Stimulated activated CD4-positive, alpha-beta T cell treated with anti-CD3 and anti-CD28 coated beads, Interleukin-15, amount 100 ng/mL, for 1 hour (primary cell): ENCODE measurements at places on chromosomes 5 and 9.

DNA sequence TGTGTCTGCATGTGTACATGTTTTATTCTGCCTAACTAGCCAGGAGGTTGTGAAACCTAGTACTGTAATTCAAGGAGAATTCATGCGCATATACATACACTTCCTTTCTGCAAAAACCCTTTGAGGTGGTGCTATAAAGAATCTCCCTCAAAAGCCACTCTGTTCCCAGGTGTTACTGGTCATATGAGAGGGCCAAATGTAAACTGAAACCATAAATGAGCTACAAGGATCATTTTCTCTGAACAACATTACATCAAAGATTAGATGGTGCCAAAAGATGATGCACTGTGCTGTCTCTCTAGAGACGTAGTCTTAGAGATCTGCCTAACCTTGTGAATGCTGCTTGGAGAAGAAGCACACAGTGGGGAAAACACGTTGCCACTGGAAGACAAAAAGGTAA lies 15.7 kb downstream of the NREP start:
- DNase-seq: no peak

DNA sequence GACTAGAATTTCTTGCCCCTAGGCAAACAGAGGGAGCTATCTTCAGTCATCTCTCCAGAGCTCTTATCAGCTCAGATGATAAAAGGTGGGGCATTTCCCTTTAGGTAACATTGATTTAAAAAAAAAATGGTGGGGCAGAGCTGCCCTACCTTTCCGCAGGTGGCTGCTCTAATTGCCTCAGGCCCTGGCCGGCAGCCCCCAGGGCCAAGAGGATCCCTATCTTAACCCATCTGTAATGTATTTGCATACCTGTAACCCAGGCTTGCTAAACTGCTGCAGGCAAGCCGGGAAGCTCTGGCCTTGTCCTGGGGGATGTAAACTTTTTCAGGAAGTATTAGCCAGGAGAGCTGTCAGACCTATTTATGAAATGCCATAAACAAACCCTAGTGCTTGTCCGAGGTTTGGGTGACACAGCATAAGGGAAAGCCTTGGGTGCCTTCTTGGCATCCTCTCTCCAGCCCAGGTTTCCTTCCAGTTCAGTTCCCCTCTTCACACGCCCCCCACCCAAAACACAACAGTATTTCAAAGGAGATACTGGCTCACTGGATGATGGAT lies 20.9 kb upstream of the ZSWIM6 start:
- DNase-seq: no peak

DNA sequence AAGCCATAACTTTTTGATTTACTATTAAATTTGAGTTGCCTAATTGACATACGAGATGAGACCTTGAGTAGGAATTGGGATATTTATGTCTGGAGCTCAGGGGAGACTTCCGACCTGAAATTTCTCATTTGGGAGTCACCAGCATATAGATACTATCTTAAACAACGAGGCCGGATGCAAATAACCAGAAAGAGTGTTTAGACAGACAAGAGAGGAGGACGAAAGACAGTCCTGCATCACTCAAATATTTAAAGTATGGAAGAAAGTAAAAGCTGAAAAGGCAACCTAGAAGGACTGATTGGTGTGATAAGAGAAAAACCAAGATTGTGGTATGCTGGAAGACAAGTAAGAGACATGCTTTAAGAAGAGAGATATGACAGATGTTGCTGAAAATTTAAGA lies 675.0 kb upstream of the NUDT12 start:
- DNase-seq: no peak

- no peak for DNase-seq
Measured at GRCh38 chr9:133558191-133559126, 24.0 kb downstream of the ADAMTSL2 start.

- no peak for DNase-seq
Measured at GRCh38 chr5:145824040-145824439, 11.1 kb downstream of the PRELID2 start.

GRCh38 chr9:86328156-86328555 lies 26.1 kb downstream of the TUT7 start:
- DNase-seq: no peak

- no peak for DNase-seq
Measured at GRCh38 chr5:133821311-133821741, 147.1 kb downstream of the C5orf15 start.

- DNase-seq: no peak
Measured at GRCh38 chr9:33813712-33814641, 3.0 kb upstream of the UBE2R2 start.

DNA sequence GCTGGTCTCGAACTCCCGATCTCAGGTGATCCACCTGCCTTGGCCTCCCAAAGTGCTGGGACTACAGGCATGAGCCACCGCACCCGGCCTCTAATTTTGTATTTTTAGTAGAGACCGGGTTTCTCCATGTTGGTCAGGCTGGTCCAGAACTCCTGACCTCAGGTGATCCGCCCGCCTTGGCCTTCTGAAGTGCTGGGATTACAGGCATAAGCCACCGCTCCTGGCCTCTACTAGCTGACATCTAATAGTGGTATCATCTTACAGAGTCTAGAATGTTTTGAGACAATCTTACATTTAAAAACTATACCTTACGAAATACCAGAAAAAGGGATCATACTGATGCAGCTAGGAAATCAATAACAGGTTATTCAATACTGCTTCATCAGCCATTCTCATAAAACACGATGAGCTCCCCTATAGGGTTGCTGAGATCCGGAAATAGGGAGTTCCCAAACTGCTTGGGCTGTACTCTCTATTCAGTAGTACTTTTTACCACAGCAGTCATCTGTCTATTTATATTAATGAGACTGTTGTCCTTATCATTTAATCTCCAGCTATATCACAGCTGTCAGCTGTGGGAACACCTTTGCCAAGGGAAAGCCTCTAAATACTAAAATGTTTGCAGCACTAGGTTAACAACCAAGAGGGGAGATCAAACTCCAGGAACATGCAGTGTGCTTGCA lies 8.1 kb upstream of the UBE2D2 start:
- DNase-seq: no peak

- DNase-seq: no peak
Measured at GRCh38 chr9:121217609-121218292, 16.1 kb upstream of the RAB14 start.

GRCh38 chr5:67178966-67179365 lies 17.6 kb downstream of the CD180 start:
- DNase-seq: no peak

DNA sequence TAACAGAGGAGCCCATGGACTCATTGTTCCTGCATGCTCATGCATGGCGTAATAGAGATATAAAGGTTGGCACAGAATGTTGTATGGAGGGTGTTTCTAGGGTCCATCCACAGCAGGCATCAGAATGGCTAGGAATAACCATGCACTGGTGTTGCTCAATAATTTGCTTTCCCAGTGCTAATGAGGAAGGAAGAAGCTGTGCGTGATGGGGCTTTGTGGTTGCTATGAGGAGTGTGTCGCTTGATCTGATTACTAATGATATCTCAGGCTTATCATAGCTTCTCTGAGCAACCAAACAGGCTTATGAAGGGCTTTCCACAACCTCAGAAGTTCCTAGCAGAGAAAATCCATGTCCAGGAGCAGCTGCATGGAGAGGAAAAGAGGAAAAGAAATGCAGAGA lies 151.3 kb upstream of the TRPC7 start:
- no peak for DNase-seq

- no peak for DNase-seq
Measured at GRCh38 chr5:136127560-136127959, 5.1 kb upstream of the SMAD5 start.

- DNase-seq: no peak
Measured at GRCh38 chr9:15501179-15501578, 9.6 kb downstream of the PSIP1 start.

GRCh38 chr5:113056988-113057387 lies 80.4 kb downstream of the DCP2 start:
- DNase-seq: no peak

DNA sequence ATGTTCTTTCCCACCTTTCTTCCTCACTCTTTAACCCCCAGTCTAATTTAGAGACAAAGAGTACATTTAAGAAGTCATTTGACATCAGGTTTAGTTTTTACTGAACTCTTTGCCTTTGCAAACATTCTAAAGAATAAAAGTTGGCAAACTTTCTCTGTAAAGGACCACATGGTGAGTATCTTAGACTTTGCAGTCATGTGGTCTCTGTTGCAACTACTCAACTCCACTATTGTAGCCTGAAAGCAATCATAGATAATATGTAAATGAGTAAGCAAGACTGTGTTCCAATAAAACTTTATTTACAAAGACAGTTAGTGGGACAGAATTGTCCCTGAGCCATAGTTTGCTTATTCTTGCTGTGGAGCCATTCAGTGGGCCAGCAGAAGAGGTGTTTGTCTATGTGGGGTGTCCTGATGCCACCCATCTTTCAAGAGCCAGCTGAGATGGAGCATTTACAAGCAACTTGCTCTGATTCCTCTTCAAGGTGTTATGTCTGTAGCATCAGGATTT lies 25.4 kb downstream of the ABLIM3 start:
- no peak for DNase-seq
